ENCODE measurements at places on chromosomes 4 and X.

- DNase-seq = no peak
Measured at GRCh38 chr4:185358514-185358913, 37.2 kb downstream of the LRP2BP start.

DNA sequence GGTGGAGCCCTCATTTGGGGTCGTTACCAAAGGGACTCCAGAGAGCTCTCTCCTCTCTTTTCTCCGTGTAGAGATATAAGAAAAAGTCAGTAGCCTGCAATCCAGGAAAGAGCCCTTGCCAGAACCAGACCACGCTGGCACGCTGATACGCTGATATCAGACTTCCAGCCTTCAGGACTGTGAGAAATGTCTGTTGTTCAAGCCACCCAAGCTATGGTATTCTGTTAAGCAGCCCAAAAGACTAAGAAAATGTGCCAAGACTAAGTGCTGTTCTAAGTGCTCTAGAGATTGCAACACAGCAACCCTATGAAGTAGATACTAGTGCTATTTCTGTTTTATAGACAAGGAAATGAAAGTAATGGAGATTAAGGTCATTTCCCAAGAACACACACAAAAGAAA, 205.7 kb downstream of the CAMK2D start:
- DNase-seq = no peak

DNA sequence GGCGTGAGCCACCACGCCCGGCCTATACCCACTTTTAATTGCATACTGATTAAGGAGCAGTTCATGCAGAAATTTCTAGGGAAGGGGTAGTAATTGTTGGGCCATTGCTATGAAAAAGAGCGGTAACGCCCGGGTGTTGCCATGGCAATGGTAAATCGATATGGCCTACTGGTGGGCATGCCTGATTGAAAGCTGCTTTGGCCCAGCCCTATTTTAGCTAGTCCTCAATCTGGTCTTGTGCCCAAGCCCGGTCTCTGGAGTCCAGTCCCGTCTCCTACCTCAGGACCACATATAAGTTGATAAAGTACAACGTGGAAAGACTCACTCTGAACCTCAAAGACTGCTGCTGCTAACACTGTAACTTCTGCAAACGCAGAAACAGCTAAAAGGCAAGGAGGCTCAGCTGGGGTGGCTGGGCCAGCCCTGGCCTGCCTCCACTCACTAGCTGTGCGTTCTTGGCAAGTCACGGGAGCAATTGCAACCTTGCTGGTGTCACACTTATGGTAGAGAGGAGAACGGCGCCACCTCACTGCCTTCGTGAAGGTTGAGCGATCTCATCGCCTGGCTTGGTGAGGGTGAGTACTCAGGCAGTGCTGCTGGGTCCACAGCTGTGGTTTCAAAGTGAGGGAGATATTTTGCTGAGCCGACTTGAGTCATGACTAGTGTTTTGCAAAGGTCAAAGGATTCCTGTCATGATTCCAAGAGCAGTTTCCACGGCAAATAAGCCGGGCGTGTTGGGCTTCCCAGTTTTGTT, 57.0 kb upstream of the GRPEL1 start:
- no peak for DNase-seq

DNA sequence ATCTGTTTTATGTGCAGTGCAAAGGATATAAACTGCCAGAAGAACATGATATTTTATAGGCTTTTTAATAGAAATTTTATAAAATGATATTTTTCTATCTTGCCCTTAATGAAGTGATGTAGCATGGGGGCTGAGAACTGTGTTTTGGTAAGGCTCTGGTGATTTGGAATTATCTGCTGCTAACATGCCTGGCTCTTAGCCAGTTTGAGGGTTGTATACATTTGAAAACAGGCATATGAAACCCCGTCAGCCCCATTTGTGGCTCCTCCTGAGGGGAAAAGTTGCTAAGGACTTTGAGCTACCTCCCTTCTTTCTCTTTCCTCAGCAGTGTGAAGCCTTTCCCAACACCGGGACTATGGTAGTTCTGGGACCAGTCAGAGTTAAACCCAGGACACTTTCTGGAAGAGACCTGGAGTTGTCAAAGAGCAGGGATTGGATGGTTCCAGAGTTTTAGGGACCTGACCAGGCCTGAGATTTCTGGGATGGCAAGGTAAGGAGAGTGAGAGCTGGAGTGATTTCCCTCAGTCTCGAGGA, 4.7 kb downstream of the SFRP2 start:
- no peak for DNase-seq

DNA sequence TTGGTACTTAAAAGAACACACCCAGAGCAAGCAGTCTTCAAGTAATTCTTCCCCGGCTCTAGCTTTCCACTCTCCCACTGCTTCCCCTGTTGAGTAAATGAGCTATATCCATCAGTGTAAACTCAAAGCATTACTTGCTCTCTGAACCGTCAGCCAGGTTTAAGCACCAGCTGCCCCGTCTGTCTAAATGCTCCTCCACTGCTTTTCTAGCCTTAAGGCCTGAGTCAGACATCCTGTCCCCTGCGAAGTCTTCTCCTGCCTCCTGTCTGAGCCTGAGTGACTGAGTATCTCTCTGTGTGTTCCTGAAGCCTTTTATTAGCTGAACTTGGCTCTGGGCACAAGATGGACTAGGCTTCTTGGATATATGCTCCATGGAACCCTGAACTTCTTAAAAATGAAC, 205.1 kb downstream of the STK32B start:
- DNase-seq = no peak

- DNase-seq = no peak
Measured at GRCh38 chr4:78684325-78685079, 91.6 kb upstream of the BMP2K start.

GRCh38 chrX:46461660-46462191, 83.5 kb downstream of the ZNF674 start:
- no peak for DNase-seq

DNA sequence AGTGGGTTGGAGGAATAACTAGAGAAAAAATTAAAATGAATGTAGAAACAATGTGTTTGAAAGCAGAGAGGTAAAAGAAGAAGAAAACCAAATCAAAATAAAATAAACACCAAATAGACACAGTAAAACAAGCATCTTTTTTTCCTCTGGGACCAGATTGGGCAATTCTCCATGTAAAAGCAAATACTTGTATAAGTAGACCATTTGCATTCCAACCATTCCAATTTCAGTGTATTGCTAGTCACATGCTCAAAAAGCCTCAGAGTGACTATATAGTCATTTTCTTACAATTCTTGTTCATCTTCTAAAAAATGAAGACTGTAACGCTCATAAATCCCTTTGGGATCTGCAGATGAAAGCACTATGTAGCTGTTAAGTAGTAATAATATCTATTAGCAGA, 969.5 kb downstream of the PCDH18 start:
- DNase-seq = no peak

DNA sequence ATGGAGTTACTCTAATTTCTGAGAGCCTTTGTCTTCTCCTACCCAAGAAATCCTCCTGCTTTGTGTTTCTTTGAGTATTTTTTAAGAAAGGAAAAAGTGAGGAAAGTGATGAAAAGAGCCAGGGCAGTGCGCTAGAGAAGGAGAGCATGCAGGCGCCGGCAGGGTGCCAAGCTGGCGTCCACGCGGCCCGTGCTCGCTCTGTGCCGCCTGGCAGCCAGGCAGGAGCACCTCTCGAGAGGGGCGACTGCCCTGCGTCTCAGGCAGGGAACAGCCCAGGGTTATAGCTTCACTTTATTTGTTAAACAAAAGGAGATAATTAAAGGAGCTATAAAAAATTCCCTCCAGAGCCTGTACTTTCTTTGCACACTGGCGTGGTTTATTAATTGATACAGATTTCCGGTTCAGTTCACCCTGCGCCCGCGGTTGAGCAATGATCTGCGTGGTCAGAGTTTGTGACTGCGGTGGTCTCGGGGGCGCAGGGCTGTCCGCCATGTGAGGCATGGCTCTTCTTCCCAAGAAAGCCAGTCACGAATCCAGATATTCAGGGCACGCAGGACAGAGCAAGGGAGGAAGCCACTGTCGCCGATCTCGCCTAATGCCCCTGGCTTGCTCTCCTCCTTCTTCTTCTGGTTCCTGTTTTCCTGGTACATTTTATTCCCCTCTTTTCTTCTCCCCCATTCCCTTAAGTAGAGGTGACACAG, 110.8 kb upstream of the PAQR3 start:
- no peak for DNase-seq

- no peak for DNase-seq
Measured at GRCh38 chrX:108399418-108400165, 38.6 kb downstream of the COL4A6 start.

DNA sequence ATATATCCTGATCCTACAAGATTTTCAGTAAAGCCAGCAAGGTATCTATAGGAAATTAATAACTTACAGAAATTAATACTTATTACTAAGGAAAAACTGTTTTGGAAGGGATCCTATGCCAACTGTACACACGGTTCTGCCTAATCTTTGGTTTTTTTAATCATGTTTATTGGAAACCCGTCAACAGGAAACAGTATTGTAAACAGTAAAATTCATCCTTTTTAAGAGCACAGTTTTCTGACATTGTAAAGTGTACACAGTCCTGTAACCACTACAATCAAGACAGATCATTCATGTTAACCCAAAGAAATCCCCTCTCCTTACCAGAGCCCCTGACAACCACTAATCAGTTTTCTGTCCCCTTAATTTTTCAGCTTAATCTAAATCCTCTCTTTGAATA, 9.9 kb downstream of the ABCG2 start:
- DNase-seq = no peak

DNA sequence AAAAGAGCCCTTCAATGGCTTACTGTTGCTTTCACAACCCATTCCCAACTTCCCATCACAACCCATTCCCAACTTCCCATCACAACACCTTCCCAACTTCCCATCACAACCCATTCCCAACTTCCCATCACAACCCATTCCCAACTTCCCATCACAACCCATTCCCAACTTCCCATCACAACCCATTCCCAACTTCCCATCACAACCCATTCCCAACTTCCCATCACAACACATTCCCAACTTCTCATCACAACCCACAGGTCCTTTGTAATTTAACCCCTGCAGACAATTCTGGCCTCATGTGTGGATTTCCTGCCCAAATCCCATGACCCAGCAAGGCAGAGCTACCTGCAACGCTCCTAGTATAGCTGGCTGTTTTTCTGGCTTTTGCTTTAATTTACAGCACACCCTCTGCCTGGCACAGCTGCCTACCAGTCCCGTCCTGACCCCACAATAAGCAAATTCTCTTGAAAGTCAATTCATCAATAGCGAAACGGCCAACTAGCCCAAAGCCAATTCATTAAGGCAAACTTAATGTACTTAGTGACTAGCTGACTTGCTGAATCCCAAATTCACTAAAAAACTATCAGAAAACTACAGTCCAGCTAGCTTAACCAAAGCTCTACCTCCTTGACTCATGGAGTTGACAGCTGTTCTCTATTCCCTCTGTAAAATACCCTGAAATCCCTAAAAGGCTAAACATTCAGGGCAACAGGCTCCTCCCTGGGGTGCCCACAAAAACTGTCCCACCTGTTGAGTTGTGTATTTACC, 75.6 kb downstream of the AFAP1 start:
- no peak for DNase-seq

GRCh38 chr4:162102713-162103112, 61.1 kb downstream of the FSTL5 start:
- no peak for DNase-seq

DNA sequence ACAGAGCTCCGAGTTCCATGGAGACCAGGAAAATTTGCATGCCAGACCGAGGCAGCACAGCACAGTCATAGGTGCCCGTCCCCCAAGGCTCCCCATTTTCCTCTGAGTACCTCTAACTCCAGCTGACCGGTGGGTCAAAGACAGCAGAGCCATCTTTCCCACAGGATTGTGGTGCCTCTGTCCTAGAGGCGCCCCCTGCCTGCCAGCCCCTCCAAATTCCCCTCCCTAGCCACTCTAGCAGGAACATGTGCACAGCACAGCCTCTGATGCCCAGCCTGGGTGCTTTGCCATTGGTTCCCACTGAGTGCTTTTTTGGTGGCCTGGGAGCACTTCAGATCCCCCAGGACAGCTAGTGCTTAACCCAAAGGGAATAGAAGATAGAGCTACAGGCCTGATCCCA, 368.5 kb upstream of the PABPC5 start:
- DNase-seq = no peak

DNA sequence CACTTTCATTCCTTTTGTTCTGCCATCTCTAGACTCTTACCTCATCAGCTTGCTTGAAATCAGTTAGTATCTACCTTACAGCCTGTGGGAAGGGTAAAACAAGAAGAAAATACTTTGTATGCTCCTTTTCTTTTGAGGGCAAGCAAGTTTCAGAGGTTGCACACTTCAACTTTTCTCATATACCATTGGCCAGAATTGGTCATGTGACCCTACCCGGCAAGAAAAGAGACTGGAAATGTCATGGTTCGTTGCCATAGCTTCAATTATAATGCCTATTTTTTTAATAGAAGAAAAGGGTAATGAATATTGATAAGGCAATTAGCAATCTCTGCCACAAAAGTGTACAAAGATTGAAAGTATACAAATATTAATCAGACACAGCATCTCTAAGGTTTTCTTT, 346.7 kb upstream of the TACR3 start:
- no peak for DNase-seq

DNA sequence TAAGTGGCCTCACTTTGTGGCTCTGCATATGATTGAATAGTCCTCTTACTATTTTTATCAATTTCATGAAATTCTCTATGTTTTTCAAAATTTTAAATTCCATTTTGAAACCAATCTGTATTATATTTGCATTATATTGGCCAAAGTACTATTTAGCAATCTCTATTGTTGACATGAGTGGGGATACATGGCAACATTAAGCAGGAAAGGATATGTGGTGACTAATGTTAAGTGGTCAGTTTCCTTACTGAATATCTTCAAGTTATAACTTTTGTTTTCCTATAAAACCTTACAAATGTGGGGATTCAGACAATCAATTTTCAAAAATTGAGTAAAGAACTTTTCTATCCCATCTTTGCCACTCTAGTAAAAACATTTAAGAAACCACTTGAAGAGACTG, 10.2 kb downstream of the BBS7 start:
- no peak for DNase-seq

DNA sequence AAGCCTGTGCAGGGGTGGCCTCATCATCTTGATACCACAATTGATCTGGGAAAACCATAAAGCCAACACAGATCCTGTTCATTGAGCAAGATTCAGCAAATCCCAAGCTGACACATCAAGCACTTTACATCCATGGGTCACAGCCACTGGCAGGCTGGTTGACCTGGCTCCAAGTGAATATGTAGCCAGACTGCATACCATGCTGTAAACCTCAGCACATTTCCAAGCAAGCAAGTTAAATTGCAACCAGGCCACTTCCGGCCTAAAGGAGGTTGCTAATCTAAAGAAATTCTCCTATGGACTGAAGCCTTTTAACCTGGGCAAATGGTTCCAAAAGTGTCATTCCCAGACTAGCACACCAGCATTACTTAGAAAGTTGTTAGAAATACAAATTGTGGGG, 54.4 kb upstream of the USP26 start:
- DNase-seq = no peak

- no peak for DNase-seq
Measured at GRCh38 chr4:111228874-111229273, 606.0 kb upstream of the PITX2 start.

DNA sequence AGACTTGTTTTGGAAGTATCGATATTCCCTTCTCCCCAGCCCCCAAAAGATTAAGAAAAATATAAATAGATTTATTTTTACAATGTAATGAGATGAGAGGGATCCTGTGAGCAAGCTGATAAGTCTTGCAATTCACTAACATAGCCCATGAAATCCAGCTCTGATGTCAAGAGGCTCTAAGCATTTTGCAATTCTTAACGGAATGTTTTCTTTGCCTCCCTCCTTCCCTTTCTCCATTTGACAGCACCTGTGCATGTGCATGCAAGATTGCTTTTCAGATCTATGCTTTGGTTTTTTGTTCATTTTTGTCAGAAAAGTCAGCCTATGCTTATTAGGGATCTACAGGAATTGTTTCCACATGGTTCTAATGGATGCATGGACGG, 169.9 kb downstream of the SLIT2 start:
- DNase-seq = no peak
